Fibroblast of mammary gland (primary cell): ENCODE measurements at places on chromosomes 11 and 22.
A peak's percentile ranks its signal among the peaks of the same experiment; 100 is the strongest.

DNA sequence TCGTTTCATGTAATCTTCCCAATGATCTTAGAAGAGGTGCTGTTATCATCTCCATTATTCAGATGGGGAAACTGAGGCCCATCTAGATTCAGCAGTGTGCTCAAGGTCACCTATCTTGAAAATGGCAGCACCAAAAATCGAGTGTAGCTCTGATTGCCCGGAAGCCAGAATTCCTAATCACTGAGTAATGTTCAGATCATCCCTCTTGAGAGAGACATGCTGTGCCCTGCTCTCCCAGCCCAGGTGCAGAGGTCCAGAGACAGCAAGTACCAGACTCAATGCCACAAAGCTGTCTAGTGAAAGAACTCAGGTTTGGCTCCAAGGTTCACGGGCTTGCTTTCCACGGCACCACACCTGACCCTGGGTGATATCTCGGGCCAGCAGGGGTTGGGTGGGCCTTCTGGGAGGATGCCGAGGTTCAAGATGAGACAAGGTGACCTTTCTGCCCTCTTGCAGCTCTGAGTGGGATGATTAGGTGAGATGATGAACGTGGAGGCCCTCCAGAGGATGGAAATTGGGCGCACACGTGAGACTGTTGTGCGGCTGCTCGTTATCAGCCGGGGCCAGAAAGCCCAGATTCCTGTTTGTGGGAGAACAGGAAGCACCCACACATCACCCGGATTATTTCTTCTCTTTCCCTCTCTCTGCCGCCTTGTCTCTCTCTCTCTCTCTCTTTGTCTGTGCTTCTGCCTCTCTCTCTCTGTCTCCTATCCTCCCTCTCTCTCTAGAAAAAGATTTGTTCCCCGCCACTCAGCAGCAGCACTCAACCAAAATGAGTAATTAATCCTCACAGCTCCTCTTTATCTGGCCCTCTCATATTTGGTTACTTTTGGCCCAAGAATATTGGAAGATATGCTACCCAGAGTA lies 19.0 kb upstream of the RASD2 start:
- no peak for DNase-seq

- DNase-seq: peak; percentile 72
Measured at GRCh38 chr11:12235947-12236743, 125.8 kb downstream of the MICAL2 start.

- DNase-seq: no peak
Measured at GRCh38 chr11:113237261-113237660, 77.1 kb upstream of the TTC12 start.

GRCh38 chr11:131079036-131079435 lies 162.8 kb upstream of the SNX19 start:
- DNase-seq: peak; percentile 25

DNA sequence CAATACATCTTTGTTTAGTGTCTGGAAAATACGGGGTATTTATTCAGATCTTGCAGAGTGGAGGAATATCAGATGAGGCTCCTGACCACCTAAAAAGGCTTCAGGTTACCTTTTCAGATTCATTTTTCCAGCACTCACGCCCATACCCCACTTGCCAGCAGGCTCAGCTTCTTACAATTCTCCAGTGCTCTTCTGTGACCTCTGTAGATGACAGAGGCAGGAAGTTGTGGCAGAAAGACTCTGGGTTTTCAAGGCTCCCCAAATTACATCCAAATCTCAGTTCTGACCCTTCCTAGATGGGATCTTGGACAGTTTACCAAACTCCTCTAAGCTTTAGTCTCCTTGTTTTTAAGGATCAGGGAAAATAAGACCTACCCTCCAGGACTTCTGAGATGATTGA lies 61.1 kb downstream of the SYTL2 start:
- no peak for DNase-seq

- no peak for DNase-seq
Measured at GRCh38 chr22:50531546-50531961, 1.7 kb upstream of the TYMP start.

DNA sequence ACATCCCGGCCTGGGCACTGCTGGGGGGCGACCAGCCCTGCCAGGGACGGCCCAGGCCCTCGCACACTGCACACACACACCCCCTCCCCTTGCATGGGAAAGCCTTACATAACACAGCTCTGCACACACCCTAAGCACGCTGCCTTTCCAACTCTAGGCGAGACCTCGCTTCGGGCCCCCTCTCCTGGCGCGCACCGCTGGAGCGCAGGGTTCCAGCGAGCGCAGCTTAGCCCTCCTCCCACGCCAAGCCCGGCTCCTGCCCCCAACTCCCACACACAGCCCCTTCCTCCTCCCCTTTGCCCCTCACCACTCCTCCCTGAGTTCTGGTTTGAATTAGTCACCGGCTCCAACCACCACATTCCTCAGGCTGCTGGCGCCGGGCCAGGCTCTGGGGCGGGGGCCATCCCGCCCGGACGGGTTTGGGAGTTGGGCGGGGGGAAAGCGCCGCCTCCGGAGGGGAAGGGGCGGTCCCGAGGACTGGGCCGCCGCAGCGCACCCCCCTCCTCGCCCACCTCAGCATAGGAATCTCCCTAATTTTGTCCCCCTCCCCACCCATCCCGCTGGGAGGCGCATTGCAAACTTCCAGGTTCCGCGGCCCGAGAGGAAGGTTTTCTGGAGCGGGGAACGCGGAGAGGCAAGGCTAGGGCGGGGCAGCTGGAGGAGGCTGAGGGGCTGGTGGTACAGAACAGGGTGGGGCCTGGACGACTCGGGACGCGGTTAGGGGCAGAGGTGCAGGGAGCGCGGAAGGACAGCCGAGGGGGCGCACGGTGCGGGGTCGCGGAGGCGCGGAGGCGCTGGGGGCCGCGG lies 966 bp downstream of the AHNAK start:
- DNase-seq: peak; percentile 93

DNA sequence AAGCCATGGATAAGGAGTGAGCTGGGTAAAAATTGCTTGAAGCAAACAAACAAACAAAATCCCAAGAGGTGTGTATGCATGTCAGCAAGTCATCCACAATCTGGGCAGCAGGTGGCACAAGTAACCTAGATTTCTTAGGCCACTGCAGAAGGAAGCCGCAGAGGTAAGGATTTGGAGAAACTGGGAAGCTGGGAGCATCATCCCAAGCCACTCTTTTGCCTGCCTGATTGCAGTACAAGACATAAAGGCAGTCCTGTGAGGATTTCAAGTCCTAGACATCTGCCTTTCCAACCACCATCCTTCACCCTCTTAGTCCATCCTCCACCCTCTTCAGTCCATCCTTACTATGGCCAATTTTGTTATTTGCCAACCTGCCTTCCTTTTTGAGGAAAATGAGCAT lies 67.2 kb upstream of the BMAL1 start:
- peak; percentile 84 for DNase-seq

DNA sequence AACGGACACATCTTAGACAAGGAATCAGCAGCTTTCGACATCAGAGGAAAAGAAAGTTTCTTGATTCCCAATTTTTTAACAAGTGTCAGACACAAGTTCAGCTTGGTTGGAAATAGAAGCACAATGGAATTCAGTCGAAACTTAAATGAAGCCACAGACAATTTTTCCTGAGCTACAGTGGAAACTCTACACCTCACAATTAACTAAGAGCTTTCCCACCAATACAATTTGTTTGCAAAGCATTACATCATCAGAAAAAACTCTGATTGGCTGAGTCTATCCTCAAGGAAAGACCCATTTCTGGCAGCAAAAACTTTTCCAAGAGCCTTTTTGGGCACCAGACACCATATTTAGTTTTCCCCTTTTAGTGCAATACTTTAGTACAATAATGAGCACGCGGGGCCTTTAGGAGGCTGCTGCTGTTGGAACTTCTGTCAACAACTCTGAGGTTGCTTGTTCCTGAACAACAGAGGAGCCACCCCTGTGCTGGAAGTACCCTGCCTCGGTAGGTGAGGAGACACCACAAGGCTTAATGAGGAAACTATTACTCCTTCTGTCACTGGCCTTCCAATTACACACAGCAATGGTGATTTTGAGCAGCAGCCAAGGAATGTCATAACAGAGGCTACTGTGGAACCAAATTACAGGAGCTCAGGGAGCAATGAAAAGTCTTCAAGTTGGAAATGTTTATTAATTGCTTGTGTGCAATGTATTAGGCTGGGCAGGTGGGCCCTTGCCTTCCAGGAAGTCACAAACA lies 61.9 kb upstream of the BARX2 start:
- peak; percentile 19 for DNase-seq

DNA sequence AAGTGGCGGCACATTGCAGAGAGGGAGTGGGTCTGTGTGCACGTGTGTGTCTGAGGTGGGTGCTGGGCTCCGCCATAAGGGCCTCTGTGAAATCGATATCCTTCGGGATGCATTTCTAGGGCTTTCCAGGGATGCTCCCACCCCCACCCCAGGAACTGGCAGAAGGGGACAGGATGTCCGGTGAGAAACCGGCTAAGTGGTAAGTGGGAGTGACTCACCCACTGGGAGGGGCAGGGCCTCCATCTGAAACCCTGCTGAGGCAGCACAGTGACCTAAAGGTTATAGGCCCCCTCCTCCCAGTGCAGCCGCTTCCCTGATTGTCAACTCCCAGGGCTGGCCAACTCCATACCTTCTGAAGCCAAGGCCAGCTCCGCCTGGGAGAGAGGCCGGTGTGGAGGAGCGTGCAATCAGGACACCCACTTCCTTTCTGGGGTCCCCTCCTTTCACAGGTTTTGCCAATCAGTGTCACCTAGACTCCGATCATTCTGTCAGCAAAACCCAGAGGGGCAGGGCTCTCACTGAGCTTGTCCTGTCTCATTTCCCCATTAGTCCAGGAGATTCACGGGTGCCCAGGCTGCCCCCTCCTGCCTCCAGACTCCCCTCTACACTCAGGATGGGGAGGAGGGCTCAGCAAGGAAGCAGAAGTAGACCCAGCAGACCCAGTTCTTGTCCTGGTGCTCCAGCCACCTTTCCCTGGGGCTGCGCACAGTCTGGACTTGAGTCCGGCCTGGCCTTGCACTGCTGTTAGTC lies 44.5 kb downstream of the NECTIN1 start:
- DNase-seq: peak; percentile 74

GRCh38 chr22:43571181-43571580 lies 159.4 kb downstream of the MPPED1 start:
- DNase-seq: no peak

GRCh38 chr22:38270091-38270992 lies 2.5 kb downstream of the TMEM184B start:
- no peak for DNase-seq

GRCh38 chr11:75667831-75668450 lies 897 bp downstream of the MAP6 start:
- DNase-seq: peak; percentile 20

GRCh38 chr11:62540804-62541701 lies 5.6 kb downstream of the AHNAK start:
- DNase-seq: peak; percentile 33

- no peak for DNase-seq
Measured at GRCh38 chr22:45071618-45072017, 61.8 kb upstream of the PHF21B start.

GRCh38 chr11:120912504-120912903 lies 111.4 kb upstream of the TBCEL start:
- peak; percentile 57 for DNase-seq

DNA sequence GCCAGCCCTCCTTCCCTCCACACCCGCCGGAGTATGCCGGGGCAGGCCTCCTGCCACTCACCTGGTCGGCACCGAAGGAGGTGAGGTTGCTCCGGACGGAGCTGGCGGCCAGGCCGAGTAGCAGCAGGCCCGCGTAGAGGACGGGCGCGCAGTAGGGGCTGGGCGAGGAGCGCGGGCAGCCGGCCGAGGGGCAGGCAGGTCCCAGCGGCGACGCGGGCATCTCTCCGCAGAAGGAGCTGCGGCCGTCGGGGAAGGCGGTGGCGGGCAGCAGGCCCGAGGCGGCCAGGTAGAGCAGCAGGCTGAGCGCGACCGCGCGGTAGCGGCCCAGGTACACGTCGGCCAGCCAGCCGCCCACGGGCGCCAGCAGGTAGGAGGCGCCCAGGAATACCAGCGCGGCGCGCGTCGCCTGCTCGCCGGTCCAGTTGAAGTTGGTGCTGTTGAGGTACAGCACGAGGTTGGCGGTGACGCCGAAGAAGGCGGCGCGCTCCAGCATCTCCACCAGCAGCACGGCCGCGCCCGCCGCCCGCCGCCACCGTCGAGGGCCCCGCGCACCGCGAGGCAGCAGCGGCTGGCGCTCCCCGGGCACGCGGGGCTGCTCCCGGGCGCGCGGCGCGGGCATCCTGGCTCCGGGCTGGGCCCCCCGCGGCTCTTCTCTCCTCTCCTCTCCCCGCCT lies 907 bp downstream of the SLC15A3 start:
- no peak for DNase-seq

DNA sequence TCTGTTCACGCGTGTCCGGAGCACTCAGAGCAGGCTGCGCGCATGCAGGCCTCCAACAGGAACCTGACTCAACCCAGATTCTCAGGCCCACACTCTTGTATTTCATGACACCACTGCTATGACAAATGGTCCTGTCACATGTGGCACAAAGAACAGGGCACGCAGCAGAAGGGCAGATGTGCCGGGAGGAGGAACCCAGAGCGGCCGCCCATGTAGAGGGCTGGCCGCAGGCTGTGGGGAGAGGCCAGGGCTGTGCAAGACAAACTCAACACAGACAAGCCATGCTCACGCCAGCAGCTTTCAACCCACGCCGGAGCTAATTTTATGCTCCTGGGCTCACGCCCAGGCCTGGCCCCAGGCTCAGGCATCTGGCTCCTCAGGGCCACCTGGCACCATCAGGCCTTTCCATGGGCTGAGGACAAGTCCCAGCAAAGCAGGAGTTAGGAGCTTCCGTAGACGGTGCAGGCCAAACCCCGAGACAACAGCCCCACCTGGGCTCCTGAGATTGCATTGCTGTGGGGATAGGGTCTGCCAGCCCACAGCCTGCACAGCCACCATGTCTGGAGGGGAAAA lies 40.0 kb downstream of the DUSP8 start:
- peak; percentile 79 for DNase-seq

DNA sequence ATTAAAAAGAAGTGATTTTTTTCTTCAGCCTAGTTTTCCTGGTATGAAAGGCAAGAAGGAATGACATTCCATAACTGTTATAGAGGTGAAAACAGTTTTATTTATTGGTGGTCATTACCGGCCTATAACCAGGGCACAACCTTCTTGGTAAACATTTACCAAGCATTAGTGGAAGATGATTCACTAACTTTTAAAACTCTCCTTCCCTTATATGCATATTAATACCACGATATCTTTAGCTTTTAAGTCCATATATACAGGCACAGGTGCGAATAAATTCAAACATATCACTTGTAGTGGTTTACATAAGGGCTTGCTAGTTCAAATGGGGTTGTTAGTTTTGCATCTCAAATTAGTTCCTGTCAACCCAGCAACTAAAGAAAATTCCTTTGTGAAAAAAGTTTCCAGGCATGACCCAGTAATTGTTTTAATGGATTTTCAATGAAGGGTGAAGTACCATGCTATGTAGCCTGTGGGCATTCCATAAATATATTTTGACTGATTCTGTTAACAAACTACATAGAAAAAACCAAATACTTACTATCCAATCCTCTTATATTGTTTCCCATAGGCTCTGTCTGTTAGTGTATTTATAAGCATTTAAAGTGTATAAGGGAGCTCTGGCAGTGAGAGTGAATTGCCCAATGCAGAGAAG lies 30.6 kb upstream of the ROBO3 start:
- DNase-seq: no peak

DNA sequence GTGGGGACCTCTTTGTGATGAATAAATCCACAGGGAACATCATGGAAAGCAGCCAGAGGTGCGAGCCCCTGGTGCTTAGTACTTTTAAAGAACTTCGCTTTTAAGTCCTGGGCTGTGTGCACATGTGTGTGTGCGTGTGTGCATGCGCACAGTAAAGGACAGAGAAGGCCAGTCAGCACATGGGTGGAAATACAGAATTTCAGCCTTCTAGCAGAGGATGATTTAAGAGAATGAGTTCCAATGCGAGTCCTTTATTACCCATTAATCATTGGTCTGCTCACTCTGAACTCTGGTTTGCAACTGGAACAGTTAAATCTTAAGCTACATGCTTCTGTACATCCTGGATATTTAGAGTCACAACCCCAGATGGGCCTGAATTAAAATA lies 18.9 kb downstream of the TEAD1 start:
- DNase-seq: peak; percentile 79

- DNase-seq: peak; percentile 79
Measured at GRCh38 chr11:10328314-10329098, 23.6 kb downstream of the ADM start.
